ENCODE measurements at places on chromosomes 6 and 20.

DNA sequence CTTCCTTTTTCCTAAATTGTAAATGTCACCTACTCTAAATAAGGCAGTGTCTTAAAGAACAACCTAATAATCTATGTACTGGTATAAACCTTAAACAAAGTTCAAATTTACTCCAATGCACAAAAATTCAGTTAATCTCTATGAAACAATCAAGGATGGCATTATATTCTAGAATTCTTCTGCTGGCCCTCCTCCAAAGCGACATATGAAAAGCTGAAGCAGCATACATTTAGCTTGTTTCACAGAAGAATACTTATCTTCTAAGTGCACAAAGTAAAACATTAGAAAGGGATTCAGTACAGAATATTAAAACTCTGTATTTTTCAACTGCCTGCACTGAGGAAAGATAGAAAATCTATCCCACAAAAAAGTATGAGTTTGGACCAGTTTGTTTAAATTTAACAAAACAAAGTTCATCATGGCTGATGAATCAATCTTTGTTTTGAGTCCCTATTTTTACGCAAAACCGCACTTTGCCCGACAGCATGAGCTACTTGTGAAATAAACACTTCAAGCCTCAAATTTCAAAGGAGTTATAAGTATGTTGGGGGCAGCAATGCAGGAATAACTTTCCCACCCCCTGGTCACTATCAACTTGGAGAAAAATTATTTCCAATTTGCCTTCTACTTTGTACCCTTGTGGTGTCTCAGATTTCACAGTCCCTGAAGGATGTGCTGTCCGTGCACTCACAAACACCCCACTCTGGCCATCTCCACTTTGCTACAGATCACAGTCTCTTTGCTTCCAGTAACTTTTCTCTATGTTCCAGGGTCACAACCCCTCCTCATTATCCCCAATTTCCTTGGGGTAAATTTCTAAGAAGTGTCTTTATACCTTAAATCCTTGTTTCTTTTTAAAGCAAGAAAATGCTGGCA is 238.2 kb downstream of the PRKN start:
- DNase-seq, result no peak

GRCh38 chr6:15440040-15440439 is 194.2 kb downstream of the JARID2 start:
- DNase-seq, result no peak

DNA sequence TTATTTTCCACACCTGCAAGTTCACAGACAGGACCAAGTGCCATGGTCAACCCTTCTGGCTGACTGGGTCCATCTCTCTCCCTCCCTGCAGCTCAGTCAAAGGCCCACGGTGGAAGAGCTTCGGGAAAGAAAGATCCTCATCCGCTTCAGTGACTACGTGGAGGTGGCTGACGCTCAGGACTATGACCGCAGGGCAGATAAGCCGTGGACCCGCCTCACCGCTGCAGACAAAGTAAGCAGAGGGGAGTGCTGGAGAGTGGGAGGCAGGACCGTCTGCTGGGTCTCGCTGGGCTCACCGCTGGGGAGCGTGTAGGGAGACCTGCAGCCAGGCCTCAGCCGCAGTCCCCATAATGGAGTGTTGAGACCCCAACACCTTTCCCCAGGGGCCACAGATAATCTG is 45.0 kb downstream of the TBC1D7 start:
- DNase-seq, result no peak

DNA sequence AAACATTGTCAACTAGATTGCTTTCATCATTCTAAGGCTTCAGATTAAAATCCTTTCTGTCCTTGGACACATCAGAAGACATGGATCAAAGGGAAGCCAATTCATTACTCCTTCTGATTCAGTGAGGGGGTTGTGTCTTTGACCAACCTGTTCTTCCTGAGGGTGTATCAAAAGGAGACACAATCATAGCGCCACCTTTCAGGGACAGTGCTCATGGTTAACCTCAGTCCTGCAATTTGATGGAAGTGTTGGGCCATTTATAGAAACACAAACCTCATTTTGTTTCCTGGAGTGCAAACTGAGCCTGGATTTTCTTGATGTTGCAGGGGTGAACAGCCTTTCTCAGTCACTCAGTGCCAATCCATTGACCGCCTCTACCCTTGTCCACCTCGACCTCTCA is 163.9 kb upstream of the SCGN start:
- DNase-seq, result no peak

- no peak for DNase-seq
Observed at GRCh38 chr6:155765275-155766194, 309.9 kb upstream of the NOX3 start.

GRCh38 chr20:47392015-47392720 is 35.7 kb upstream of the ZMYND8 start:
- DNase-seq, result no peak

DNA sequence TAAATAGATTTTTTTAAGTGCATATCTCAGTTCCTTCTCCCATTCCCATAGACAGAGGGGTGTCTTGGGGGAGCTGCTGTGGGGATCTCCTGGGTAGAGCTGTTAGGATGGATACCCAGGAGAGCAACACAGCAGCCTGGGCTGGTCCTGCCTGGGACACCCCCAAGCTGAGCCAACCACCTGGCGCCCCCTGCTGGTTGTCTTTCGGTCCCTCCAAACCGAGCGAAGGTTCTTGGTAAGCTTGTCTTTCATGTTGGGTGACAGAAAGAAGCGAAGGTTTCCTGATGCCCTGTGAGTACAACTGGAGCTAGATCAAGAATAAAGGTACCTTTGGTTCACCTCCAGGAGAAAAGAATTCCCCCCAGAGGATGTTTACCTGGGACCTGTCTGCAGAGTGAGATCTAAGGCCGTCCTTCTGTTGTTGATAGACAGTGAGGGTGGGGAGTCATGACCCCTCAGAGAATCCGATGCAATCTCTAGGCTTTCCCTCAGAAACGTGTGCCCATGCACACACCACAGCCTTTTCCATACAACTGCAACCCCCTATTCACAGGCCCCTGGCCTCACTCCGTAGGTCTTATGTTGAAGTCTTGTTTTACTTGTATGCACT is 50.8 kb downstream of the SNX9 start:
- DNase-seq, result peak; percentile 78

- DNase-seq, result no peak
Observed at GRCh38 chr6:158233214-158233795, 65.2 kb downstream of the GTF2H5 start.

- DNase-seq, result no peak
Observed at GRCh38 chr6:128557081-128557480, 36.7 kb upstream of the PTPRK start.
